ENCODE measurements at places on chromosomes 12 and 14.

- DNase-seq = no peak
Measured at GRCh38 chr12:115229517-115229916, 545.5 kb upstream of the TBX3 start.

DNA sequence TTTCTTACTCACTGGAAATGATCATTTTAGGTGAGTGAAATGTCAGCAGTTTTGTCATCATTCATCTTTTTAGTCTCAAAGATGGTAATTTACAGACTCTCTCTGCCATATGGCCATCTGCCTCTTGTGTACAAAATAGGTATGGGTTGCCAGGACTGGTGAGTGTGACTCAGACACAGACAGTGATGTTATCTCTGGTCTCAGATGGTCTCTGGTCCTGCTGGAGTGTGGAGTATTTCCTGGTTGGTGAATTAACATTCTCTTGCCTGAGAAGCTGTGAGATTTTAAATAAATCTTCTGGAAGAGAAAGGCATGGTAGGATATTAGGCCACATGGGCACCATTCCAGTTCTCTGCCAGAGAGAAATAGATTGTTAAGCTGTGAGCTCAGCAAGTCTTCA, 207.0 kb downstream of the ATP23 start:
- DNase-seq = no peak

DNA sequence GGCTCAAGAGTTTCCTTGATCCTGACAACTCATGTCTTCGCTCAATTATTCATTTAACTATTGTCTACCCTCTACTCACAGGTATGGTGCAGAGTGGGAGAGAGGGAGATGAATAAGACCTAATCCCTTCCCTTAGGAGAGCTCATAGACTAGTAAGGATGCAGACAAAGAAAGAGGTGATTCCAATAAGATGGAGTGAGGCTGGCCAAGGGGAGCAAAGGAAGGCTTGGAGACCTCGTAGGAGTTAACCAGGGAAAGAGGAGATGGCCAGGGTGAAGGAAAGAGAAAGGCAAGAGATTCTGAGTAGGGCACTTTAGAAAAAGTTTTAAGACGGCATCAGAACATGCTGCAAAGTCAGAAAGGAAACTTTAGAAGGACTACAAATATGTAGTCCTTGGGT, 588.5 kb downstream of the VRK1 start:
- DNase-seq = no peak

GRCh38 chr12:111607239-111607638, 8.1 kb upstream of the ATXN2 start:
- no peak for DNase-seq

- no peak for DNase-seq
Measured at GRCh38 chr12:89236748-89237383, 115.4 kb downstream of the DUSP6 start.

- DNase-seq = no peak
Measured at GRCh38 chr14:52079239-52079959, 10.5 kb upstream of the NID2 start.

- DNase-seq = no peak
Measured at GRCh38 chr14:73049428-73049827, 8.9 kb upstream of the RBM25 start.

DNA sequence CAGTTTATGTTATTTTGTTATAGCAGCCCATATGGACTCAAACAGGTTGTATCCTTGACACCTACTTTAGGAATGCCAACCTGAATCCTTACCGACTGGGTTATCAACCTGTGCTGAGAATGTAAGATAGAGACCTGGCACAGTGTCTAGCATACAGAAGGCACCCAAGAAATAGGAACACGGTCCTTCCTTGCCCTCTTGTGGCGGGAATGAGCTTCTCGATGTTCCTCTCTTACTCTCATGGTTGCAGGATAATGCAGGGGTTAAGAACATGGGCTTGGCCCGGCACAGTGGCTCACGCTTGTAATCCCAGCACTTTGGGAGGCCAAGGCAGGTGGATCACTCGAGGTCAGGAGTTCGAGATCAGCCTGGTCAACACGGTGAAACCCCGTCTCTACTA, 6.5 kb downstream of the C12orf43 start:
- no peak for DNase-seq
